Stimulated activated CD8-positive, alpha-beta memory T cell treated with anti-CD3 and anti-CD28 coated beads, Interleukin-4, amount 100 ng/mL, for 1 hour (primary cell): ENCODE measurements at places on chromosomes 6 and 20.

- no peak for DNase-seq
Observed at GRCh38 chr6:99940582-99940981, 53.4 kb downstream of the MCHR2 start.

DNA sequence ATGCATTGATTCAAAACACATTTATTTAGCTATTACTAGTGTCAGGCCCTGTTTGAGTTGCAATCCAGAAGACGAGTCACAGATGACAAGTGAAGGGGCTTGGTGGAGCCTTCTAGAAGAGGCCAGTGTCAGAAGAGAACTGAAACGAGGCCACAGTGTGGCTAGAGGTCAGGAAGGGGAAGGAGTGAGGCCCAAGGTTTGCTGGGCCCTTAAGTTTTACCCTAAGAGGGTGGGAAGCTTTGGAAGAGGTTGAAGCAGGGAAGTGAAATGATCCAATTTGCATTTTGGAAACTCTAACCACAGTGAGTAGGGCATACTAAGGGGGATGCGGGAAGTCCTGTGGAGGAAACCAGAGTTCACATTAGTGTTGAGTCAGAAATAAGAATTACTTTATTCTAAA lies 25.0 kb downstream of the TTK start:
- no peak for DNase-seq

GRCh38 chr20:51428401-51429143 lies 113.9 kb downstream of the NFATC2 start:
- no peak for DNase-seq

GRCh38 chr6:157811476-157812173 lies 11.4 kb upstream of the SNX9 start:
- no peak for DNase-seq

- DNase-seq = peak; percentile 99
Observed at GRCh38 chr20:35771689-35772562, at the start of gene PHF20. TSS of gene PHF20 (plus strand) at chr20:35772015. CDS start at chr20:35801523, 29,508 bp downstream.

DNA sequence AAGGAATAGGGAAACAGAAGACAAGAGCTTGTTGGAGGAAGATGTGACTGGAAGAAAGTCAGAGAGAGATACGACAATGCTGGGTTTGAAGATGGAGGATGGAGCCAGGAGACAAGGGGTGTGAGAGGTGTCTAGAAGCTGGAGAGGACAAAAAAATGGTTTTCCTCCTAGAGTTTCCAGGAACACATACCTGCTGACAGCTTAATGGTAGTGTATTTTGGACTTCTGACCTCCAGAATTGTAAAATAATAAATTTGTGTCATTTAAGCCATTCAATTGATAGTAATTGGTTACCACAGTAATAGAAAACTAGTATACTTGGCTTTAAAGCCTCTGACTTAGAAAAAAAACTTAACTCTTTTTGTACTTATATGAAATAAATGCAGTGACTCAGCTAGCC lies 3.6 kb downstream of the AIG1 start:
- no peak for DNase-seq

DNA sequence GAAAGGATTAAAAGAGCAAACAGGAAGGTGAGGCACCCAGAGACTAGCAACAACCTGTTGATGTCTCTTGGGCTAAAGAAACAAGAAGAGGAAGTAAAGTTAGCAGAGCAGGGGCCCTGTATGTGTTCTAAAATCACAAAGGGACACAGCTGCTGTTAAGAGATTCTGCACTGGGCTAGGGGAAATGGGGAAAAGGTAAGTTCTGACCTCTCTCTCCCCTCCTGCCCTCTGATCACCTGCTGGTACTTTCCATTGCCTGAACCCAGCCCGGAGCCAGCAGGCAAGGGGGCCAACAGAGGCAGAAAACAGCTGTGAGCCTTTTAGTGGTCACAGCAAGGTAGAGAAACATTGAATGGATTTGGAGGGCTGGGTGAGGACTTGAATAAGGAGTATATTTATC lies 13.5 kb upstream of the CNR1 start:
- DNase-seq = no peak

GRCh38 chr6:97280766-97281165 lies 2.2 kb downstream of the MMS22L start:
- no peak for DNase-seq

DNA sequence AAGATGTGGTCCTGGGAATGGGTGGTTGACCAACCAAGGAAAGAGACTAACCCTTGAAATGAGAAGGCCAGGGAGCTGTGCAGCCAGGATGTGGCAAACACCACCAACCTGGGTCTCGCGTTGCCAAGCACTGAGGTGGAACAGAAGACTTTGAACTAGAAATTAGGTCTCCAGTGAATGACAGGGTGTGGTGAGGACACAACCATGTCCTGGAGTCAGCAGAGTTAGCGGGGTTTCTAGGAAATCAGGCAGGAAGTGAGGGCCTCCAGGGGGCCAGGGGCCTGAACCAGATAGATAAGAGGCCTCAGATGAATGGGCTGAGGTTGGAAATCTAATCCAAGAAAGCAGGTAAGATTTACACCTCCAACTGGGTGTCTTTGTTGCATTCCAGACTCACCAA lies 353.3 kb upstream of the ARID1B start:
- no peak for DNase-seq

DNA sequence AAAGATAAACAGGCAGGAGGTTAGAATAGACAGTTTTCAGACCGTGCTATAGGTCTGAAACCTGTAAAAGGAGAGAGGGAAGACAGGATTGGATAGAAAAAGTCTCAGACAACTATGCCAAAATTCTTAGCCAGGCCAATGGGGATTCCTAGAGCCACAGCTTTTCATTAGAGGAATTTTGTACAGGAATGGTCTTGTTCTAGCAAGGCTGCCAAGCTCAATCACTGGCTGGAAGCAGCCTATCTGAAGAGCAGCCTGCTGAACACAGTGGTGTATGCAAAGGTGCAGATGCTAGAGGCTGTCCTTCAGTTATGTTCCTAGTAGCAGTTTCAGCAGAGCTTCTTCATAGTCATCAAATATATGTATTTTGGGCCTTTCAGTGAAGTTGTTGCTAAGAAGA lies 313.1 kb downstream of the GRIK2 start:
- no peak for DNase-seq

DNA sequence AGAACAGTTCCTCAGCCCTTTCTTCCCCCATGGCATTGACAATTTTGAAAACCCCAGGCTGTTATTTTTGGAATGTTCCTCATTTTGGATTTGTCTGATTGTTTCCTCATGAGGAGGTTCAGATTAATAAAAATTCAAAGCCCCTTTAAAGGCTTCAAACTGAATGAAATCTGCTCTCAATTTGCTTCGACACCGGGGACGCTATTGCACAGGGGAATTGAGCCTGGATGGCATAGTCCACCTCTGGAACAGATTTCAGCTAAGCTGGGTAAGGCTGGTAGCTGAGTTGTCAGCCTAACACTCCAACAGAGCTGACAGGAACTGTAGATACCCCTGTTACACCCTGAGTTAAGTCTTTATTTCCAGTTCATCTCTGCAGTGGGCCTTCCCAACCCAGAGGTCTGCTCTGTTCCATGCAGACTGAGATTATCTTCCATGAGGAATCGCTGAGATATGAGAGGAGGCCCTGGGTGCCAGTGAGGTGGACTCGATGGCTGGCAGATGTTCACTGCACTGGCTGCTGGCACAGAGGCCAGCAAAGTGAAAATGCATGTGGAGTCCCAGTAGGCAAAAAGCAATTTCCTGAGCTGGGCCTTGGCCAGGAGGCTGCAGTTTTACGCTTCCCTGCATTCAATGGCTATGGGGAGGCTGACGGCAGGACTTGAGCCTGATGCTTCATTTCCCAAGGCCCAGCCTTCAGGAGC lies 73.3 kb upstream of the PAX1 start:
- no peak for DNase-seq

DNA sequence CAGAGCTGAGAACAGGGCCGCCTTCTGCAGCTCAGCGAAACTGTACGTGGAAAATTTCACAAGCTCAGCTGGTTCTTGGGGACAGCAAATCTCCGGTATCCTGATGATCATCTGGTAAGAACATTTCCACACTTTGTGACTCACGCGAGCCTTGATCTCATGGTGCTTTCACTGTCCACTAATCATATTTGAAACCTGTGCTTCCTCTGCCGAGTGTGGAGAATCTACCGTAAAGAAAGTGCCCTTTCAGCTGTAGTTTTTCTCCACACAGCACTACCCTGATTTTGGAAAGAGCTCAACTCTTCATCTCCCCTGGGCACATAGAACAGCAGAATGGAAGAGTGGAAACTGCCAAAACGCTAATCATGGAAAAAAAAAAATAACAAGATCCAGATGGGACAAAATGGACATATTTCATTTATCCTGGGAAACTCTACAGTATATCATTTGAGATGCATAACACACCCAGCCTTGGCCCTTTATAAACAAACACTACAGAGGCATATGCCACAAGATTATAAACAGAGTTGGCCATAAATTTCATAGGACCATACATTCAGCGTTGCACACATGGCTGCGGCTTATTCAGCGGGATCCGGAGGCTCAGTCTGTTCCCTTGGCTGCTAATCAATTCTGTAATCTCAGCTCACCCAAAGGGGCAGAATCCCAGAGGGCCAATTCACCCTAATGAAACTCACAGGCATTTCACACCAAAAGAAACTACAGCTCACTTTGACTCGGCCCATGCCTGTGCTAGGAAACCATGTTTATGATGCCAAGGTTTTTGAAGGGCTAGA lies 434.5 kb downstream of the HDGFL1 start:
- no peak for DNase-seq

DNA sequence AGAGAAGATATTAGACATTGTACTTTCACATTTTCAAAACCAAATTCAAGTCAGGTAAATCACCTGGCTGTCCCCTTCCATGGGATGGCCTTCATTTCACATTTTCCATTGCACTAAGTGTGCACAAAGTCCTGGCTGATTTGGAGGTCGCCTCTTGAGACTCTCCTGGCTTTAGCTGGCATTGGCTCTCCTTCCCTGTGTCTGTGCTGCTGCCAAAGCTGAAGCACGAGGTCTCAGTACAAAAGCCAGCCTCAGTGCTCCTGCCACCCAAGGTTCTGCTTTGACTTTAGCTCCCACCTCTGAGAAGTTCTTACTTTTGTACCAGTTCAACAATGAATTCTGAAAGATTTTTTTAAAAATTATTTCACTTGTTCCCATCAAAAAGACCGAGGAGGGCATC lies 289.2 kb upstream of the CNR1 start:
- no peak for DNase-seq

DNA sequence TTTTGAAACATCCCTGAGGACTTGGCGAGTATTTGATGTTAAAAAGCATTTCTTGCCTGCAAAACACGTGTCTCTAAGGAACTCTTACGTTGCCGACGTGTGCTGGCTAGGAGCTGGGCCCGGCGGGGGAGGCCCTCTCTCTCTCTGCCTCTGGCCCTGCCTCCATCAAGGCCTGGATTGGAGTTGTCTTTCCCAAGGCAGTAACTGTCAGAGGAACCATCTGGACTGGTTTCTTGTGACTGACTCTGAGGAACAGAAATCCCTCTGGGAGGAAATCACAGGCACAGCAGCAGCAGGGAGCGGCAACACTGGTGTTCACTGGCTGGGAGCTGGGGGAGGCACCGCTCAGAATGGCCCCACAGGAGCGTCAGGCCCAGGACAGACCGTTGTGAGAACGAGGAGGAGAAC lies 244.2 kb downstream of the NRN1 start:
- no peak for DNase-seq

- no peak for DNase-seq
Observed at GRCh38 chr20:51570739-51571459, 28.4 kb upstream of the NFATC2 start.

DNA sequence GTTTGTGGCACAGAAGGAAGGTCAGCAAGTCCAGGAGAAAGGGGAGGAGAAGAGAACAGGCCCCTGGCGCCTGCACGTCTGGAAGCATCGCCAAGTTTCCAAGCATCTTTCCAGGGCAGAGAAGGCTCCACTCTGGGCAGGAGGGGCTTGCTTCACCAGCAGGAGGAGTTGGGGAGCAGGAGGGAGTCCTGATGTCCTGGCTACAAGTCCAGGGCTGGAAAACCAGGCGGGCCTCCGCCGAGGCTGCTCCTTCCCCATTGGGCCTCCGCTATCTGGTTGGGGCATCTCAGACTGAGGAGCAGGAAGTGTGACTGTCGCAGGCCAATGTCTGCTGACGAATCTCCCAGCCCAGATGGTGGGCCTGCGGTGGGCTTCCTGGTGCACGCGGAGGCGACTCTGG lies 421.9 kb downstream of the PREX1 start:
- no peak for DNase-seq

GRCh38 chr20:19659448-19659847 lies 98.6 kb upstream of the RIN2 start:
- DNase-seq = no peak

DNA sequence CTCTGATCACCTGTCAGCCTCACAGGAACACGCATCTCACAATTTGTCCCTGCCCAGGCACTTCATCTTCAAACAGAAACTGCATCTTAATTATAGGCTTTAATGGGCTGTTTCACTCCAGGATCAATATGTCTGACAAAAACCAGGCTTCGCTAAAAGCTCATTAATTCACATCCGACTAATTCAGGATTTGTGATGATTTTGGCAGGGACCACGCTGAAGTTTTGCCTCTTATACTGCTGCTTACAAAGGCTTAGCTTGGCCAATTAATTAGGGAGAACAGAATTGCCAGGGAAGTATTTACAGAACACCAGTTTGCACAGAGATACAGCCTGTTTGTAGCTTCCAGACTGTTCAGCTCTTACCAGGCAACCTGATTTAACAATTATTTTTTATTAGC lies 541.0 kb upstream of the SPTLC3 start:
- no peak for DNase-seq

DNA sequence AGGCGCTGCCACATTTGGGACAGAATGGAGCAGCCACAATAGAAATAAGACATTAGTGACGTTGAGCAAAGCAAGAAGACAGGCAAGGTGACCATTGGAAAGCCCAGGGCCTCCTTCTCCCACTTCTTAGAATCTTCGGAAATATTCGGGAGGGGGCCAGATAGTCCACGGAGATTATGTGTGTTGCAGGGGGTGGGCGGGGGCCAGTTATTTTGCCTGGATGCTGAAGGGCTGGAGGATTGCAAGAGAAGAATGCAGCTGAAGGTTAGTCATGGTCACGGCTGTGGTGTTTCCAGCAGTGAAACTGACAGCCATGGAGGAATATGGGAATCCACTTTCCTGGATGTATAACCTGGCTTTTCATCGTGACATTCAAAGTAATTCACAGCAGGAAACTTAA lies 88.6 kb downstream of the CDH26 start:
- DNase-seq = no peak

- DNase-seq = no peak
Observed at GRCh38 chr20:57592263-57593092, 27.7 kb downstream of the ZBP1 start.

GRCh38 chr20:10924644-10925201 lies 250.9 kb upstream of the JAG1 start:
- no peak for DNase-seq
